ENCODE measurements at places on chromosomes 12 and 14.

GRCh38 chr12:802242-803120 is 50.1 kb downstream of the WNK1 start:
- no peak for DNase-seq

GRCh38 chr14:72638021-72638420 is 255.9 kb downstream of the DPF3 start:
- no peak for DNase-seq

DNA sequence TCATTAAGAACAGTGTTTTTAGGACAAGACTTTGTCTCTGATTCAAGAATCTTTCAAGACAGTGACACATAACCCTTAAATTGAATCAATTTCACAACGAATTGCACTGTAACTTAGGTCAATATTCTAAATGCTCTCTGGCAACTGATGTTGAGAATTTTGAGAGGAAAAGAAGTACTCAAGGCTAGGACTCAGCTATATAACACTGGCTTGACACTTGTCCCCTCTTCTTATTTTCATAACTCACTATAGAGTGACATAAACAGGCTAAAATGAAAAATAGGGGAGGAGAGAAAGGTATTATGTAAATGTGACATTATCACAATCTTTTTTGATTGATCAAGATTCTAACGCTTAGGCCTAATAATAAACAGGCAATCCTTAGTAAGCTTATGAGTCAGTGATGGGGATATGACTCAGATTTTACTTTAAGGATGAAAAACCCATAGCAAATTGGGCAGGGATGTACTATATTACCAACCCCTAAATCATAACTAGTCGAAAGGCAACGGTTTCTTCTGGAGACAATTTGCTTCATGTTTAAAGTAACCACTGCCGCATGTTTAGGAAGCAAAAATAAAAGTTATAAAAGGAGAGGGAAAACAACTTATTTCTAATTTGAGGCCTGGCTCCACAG is 10.9 kb downstream of the BTG1 start:
- DNase-seq, result no peak

DNA sequence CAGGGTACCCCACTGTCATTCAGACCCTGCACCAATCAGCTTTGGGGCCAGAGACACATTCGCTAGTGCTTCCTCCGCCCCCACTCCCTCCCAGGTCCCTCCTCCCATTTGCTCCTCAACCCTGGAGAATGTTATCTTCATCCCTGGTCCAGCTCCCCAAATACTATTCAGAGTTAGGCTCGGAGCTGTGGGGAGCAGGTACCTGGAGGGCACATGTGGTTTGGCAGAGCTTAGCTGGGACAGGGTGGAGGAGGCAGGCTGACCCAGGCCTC is 19.5 kb downstream of the VSX2 start:
- no peak for DNase-seq

DNA sequence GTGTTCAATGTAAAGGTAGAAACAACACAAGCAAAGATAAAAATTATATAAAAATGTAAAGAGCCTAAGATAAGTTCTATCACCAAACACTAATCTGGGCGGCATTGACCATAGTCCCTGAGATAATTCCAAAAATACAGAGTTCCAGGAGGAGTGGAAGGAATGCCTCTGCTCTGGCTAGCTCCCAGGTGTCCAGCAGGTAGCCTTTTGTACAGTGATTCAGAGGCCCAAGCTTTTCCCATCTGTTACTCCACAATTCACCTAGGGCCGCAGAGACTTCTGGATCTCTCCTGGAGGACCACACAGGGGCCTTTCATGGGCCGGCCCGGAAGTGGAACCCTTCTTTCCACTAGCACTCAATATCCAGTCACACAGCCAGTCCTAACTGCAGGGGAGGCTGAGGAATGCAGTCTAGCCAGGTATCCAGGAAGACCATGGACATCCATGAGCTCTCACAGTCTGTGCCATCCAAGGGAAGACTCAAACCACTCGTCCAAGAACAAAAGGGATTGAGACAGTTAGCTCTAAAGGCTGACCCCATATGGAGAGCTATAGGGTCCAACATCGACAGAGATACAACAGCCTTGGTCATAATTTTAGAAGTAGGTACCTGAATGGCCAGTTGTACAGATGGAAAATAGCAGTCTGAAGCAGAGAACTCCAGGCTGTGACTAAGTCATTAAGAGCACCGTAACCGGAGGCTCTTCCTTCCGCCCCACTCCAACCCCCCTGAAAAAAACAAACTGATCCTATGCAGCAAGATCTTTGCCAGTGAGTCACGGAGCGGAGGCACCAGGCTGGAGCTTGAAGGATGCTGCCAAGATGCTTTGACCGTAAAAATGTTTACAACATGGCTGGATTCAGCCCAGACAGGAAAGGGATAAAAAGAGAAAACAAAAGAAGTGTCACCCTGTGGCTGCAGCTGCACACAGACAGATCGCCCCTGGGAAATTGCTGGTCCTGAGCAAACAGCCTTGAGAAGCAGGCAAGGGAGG is 204.8 kb downstream of the NUAK1 start:
- no peak for DNase-seq

DNA sequence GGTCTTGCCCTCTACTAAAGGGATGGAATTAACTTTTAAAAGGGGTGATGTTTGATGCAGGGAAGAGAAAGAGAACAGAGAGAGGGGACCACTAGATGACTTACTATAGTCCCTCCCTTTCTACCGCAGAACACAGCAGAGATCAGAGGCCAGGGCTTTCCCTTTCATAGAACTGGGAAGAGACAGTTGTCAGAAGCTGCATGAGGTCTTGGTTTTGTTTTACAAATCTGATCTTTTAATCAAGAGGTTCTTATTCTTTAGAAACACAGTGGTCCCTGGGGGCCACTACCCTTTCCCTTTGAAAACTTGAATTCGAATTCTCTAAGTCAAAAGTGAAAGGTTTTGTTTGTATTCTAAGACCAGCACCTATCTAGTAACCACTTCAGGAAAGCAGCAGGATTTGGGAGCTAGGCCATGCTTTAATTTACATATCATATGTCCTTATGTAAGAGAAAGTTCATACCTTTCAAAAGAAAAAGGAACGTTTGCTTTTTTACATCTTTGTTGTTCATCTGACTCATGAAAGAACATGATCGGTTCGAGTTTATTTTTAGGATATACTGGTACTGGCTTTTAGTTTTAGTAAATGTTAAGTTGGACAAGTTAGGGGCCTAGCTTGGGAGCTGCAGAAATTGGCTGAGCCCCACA is 6.3 kb downstream of the FBXL14 start:
- no peak for DNase-seq

DNA sequence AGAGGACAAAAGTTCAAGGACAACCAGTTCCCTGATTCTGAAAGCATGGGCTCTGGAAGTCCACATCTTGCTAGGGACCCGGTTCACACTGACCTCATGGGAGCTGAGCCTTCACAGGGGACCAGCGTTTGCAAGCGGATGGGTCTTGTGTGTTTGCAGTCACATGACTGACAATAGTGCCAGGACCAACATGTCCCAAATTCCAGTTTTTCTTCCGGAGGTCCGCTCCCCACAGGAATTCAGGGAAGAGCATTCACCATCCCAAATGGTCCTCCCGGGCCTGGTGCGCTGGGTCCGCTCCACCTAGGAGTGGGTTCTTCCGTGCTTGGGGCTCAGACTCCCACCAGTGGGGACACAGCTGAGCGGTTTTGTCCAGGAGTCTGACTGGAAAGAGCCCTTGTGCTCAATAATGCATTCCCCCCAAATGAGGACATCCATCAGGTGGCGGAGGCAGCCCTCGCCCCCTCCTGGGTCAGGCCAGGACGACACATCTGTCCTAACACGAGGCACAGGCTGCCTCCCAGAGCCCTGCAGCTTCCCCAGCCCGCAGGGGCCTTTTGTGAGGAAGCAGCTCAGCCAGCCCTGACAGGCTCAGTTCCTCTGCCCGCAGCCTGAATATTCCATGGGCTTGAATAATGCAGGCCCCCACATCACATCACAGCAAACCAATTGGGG is 91.8 kb upstream of the BCL11B start:
- DNase-seq, result no peak

DNA sequence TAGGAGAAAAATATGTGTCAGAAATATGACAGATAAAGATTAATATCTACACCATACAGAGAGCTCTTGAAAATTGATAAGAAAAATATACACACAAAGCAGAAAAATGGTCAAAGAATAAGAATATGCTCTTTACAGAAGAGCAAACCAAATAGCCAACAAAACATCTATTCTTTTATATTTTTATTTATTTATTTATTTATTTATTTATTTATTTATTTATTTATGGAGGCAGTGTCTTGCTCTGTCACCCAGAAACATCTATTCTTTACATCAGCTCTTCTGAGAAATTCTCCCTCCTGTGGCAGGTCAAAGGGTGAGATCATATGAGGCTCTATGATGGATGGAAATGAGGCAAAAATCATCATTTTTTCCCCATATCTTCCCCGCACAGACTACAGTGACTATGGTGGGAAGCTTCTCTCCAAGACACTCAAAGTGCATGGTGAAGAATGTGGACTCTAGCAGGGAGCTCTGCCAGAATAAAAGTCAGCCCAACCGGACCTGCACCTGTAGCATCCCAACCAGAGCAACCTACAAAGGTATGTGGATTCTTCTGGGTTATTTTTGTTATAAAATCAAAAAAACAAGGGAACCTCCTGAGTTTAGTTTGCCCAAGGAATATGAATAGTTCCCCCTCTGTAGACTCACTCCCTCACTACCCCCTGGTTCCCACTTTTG is 71.4 kb downstream of the PLXNC1 start:
- DNase-seq, result no peak

DNA sequence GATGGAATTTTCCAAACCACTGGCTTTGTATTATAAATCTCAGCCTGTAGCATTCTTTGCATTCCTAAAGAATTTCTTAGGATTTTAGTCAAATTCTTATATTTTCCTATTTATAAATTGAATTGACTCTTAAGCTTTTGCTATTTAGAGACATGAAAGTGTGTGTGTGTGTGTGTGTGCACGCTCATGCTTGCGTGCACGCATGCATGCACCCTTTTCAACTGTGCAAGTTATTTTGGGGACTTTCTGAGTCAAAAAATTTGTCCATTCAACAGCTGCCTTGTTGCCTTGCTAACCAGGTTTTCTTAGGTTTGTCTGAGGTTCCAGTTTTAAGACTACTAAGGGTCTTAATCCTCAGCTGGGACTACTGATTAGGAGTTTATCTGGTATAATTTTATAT is 42.6 kb downstream of the GPATCH2L start:
- no peak for DNase-seq

GRCh38 chr12:76375470-76375869 is 27.3 kb upstream of the BBS10 start:
- no peak for DNase-seq

DNA sequence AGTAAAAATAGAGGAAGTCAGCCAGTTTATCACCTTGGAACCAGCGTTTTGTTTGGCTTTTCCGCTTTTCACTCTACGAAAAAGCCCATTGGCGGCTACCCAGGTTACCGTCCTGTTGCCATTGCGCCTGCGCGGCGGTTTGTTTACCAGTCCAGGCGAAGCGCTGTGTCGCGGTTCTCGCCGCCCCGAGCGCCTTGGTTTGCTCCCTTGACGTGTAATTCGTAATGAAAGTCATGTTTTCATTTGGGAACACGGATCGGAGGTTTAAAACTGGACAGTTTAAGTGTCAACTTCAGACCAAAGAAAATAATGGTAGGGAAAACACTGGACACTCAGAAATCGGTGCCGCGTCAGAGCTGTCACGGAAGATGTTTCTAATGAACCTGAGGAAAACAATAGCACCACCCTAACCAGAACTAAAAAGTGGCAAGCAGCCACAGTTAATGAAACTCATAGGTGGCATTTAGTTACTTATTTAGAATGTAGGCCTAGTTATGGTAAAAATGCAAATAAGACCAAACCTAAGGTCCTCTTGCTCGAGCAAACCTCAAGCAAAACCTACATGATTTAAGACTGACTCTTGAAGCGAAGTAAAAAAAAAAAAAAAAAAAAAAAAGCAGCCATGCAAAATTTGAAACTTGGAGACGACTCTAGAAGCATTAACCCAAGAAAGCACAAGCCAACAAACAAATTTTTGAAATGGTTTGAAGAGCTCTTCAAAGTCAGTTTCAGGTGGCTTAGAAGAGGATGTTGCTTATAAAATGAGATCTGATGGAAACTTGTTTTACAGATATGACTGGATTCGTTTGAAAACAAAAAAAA is 790 bp upstream of the GPR19 start:
- DNase-seq, result peak; percentile 89

GRCh38 chr12:31737345-31737744 is 8.5 kb upstream of the AMN1 start:
- DNase-seq, result no peak

DNA sequence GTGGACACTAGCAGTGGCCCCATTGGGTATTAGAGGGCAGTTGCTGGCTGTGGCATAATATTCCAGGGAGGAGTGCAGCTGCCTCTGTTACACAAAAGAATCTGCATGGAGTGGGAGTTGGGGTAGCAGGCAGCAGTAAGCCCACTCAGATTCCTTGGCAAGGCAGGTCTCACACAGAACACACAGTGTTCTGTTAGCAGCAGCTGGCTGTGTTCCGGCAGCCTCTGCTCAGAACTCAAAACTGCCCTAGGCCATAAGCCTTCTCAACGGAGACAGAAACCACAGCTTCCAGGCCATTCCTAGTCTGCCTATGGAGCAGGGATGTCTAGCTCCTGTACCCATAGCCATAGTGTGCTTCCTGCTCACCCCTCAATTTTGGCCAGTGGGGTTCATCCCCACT is 1085.4 kb downstream of the SLC6A15 start:
- DNase-seq, result no peak

DNA sequence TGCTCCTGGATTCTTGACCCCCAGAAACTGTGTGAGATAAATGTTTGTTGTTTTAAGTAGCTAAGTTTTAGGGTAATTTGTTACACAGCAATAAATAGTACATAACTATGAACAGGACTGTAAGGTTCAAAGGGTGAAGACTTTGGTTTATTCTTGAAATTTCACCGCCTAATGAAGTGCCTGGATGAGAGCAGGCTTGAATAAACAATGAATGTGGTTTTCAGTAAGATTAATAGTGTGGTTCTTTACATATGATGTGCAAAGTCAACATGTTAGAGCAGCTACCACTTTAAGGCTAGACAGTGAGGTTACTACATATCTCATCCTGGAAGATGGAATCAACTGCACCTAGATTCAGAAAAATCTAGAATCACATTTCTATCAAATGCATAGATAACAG is 145.2 kb upstream of the BTG1 start:
- no peak for DNase-seq

Data from left renal cortex interstitium (tissue), 4 donors.